ENCODE measurements at places on chromosomes 7 and 10.

GRCh38 chr10:67221939-67222494 is 296.2 kb downstream of the LRRTM3 start:
- DNase-seq: no peak

DNA sequence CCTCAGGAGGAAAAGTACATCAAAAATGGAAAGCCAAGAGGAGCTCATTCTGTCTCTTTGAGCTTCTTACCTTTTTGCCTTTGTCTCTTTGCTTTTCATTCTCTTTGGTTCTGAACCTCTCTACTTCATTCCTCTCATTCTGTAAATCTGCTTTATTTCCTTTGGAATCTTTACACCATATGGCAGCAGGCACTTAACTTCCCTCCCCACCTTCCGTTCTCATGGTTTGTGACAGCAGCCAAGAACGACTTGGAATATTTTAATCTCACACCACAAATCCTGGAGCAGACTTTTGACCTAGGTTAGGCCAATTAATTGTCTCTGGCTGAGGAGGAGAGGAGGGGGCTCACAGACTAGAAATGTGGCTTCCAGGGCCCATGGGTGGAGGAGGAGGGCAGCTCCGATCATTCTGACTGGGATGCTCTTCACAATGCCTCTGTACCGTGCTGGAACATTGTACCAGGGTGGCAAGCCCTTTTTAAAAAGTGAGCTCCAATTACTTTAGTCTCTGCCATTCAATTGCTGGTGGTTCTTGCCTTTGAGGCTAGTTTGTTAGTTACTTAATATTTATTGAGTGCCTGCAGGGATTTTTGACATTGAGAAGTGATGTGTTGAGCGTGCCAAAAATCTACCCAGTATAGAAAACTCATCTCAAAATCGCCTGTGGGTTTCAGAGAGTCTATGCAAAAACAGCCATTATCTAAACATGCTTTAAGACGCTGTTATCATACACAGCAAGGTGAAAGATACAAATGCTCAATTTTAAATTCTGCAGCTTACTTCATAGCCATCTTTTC is 386.6 kb downstream of the DPP6 start:
- no peak for DNase-seq

DNA sequence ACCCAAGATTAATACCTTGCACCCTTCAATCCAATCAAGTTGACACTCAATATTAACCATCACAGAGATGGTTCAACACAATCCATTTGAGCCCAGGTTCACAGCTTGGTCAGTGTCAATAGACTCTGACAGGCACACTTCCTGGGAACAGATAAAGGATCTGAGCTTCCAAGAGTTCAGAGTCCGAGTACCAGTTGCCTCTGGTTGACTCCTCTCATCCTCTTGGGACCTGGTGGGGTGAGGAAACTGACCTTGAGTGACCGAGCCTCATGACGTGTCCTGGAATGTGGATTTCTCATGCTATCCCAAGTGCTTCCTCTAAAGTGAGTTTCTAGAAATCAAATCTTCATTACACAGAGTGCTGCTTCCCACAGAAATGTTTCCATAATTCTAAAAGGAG is 162.0 kb downstream of the CYP26A1 start:
- DNase-seq: no peak

- peak; percentile 1 for DNase-seq
Measured at GRCh38 chr10:116787893-116788665, 45.7 kb upstream of the HSPA12A start.

GRCh38 chr10:123685260-123685659 is 19.1 kb downstream of the GPR26 start:
- no peak for DNase-seq

DNA sequence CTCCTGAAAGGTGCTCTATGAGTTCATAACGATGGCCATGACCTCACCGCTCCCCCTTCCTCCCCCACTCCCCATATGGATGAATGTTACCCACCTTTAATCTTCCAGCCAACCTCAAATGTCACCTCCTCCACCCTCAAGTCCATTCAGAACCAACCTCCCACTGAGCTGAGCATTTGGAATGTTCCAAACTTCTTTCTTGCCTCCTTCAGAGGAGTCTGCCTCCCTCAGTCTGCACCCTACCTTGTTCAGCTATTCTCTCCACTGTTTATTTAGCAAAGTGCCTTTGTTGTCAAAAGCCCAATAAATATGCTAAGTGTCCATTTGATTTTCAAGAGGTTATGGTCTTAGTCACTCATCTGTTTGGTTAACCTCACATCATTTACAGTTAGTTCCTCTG is 22.9 kb upstream of the MTPAP start:
- DNase-seq: no peak

GRCh38 chr10:3873728-3874461 is 88.9 kb upstream of the KLF6 start:
- DNase-seq: no peak

DNA sequence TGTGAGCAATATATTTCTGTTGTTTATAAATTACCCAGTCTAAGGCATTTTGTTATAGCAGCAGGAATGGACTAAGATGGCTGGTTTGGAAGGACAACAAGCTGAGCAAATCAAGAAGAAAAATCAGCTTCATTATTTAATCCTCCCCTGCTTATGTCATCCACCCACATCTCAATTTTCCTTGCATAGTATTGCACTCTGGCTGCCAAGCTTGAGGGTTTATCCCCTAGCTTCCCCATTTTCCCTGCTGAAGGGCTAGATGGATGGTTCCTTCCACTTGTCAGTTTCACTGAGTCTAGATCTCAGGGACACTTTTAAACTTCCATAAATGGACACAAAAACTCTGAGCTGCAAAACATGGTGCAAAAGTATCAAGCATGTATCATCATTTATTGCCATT is 75.2 kb upstream of the LAMB4 start:
- DNase-seq: no peak

GRCh38 chr10:95513941-95514392 is 47.2 kb downstream of the SORBS1 start:
- DNase-seq: no peak

DNA sequence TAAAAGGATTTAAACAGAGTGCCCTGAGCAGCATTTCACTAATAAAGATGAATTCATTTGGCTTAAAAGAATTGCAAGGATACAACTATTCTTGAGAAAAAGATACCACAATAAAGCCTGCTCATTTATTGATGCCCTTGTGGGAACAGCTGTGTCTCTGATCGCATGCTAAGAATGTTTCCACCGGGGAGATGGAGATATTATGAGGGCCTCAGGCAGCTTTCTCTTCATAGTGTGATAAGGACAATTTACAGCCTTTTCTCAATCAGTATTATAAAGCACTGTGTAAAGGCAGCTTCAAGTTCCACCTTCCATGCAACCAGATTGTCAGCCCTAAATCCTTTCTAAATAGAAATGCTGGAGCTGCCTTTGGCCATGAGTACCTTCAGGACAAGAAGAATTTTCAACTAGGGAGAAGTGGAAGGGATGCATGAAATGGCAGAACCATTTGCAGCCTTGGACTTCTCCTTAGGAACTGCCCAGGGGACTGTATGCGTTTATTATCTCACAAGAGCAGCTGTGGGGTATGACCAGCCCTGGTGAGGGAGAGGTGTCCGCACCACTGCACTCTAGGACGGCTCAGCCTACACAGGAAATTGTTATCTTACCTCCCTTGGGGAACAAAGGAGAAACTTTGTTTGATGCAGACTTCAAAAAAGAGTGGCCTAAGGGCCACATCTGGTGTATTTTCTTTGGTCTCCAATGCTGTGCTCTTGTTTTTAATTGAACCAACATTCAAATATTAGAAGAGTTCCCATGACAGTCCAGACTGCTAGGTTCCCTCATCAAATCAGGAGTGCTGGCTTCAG is 116.9 kb upstream of the PCGF5 start:
- no peak for DNase-seq

DNA sequence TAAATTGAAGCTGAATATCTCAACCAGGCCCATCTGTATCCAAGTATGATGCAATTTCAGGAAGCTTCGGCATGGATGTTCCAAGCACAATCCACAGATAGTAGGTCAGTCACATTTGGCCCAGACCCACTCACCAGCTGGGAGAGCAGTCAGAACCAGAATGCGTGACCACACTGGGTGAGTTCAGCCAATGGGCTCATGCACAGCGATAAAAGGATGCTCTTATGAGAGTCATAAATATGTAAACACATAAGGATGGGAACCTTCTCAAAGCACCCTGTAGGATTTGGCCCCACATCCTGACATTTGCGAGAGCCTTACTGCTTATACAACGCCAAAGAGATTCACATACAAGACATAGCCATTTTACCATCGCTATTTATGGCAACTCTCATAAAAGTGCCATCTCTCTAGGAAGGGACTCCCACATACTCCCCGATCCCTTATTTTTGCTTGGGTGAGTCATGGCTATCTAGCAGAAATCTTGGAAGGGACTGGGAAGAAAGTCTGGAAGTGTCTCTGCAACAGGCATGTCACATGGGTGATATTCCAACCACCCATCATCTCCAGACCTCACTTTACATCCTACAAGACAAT is 3.0 kb downstream of the AFAP1L2 start:
- DNase-seq: no peak

- DNase-seq: no peak
Measured at GRCh38 chr10:77086081-77086480, 551.5 kb downstream of the KCNMA1 start.

DNA sequence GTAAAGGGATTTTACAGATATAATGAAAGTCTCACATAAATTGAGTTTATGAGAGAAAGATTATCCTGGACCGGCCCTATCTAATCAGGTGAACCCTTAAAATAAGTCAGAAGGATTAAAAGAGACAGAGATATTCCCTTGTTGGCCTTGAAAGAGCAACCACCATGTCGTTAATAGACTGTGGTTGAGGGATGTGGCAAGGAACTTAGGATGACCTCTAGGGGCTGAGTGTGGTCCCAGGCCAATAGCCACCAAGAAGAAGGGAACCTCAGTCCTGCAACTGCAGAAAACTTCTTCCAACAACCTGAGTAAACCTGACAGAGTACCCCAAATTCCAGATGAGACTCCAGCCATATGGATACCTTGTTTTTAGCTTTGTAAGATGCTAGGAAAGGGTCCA is 121.5 kb downstream of the POLR1F start:
- DNase-seq: no peak

DNA sequence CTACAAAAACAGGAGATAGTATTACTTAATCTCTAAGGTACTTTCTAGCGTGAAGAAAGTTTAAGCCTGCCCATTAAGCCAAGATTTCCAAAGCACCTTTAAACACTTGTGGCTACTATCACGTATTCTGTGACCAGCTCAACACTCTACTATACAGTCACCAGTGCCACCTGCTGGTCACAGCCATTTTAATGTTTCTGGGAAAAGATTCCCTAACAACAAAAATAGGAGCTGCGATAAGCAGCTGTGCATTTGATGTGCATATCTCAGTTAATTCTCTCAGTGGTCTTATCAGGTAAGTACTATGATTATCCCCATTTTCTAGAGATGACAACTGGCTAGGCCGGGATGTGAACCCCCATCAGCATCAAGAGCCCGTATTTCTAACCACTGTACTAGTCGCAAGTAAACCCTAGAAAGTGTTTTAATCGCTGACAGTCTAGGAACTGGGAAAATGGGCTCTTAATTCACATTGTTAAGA is 860 bp downstream of the SEC31B start:
- DNase-seq: no peak

- DNase-seq: no peak
Measured at GRCh38 chr7:109984729-109985128, 1106.2 kb upstream of the LRRN3 start.

DNA sequence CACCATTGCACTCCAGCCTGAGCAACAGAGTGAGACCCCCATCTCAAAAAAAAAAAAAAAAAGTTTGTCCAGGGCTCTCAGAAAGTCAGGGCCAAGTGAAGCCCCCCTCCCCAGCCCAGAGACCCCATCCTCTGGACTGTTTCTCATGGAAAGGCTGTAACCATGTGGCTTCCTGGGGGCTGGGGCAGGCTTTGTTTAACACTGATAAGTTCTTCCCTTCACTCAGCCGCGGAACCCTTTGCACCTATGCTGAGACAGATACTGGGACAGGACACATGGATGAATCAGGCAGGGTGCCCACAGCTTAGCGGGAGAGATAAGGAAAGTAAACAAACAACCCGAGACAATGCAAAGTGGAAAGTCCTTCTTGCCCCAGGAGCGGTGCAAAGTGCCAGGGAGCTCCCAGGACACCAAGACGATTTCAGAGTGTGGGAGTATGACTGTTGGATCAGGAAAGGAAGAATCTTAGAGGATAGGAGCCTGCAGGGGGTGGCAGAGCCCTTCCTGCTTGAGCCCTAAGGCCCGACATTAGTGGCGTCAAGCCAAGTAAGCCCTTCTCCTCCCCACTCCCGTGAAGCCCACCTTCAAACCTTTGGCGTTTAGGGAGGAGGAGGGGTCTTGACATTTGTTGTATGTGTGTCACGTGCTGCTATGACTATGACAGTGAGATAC is 11.6 kb downstream of the MLXIPL start:
- no peak for DNase-seq

GRCh38 chr7:47327698-47328391 is 254.1 kb downstream of the TNS3 start:
- DNase-seq: peak; percentile 44

GRCh38 chr7:33916357-33917081 is 11.2 kb downstream of the BMPER start:
- no peak for DNase-seq

DNA sequence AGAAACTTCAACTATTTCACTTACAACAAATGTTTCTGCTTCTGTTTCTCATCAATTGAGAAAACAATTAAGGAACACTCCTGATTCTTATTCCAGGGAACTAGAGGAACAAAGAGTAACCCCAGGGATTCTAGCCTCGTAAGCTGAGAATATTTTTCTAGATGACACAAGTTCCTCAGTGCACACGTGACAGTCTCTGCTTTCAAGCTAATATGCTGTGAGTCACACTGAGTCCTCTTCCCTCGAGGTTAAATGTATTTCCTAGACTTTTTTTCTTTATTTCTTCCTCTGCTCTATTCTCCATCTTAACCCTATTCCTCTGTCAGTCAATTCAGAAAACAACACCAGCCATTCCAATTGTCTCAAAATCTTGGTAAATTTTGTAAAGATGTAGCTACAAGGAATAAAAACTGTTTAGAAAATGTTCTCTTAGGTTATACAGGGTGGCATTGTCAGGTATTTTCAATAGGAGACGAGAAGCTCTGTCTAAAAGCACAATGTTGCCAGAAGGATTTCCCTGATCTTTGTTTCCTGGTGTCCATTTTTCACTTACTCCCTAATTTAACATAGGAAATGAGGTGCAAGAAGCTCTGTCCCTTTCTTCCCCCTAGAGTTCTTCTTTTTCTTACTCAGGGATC is 5.8 kb upstream of the C1GALT1 start:
- DNase-seq: no peak

GRCh38 chr10:104608091-104608828 is 32.8 kb upstream of the SORCS3 start:
- no peak for DNase-seq

GRCh38 chr10:129078346-129078745 is 388.7 kb upstream of the MGMT start:
- no peak for DNase-seq

- no peak for DNase-seq
Measured at GRCh38 chr7:39888171-39888853, 61.7 kb upstream of the CDK13 start.

DNA sequence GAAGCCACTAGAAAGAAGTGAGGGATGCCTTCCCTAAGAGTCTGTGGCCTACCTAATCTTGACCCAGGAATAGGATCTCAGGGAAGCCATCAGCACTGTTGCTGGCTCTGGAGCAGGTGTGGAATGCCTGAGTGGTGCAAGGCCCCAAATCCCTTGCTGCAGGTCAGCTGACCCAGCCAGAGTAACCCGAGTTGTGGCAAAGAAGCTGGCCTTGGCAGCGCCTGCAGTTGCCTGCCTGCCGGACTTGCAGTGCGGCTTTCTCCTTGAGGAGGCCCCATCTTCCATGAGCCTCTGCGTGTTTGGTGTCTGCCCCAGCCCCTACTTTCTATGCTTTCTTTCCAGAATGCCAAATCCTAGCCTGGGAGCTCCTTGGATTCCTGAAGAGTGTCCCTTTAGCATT is 5.8 kb downstream of the KIAA1217 start:
- no peak for DNase-seq

All from NCI-H2171 (cell line).